Tibial nerve (tissue), 4 donors: ENCODE measurements at places on chromosomes 4 and X.

- no peak for DNase-seq
Measured at GRCh38 chrX:70087857-70088630, 25.8 kb downstream of the OTUD6A start.

DNA sequence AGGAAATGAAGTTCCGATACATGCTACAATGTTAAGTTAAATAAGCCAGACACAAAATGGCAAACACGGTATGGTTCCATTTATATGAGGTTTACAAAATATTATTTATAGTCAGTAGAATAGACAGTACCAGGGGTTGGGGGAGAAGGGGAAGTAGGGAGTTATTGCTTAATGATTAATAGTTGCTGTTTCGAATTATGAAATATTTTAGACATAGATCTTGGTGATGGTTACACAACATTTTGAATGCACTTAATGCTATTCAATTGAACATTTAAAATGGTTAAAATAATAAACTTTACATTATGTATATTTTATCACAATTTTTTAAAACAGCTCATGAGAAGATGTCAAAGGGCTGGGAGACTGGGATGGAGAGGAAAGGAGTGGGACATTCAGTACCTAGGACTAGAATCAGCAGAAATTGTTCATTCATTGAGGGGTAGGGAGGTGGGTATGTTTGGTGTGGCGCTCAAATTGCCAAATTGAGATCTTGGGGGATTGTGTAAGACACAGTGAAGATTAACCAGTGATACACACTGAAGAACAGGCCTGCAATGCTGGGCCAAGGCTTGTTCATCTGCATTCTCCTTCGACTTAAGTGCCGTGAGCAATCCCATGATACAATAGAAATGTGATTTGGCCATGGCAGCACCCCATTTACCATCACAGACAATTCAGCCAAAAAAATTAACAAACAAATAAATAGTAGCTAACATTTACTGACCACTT, 165.6 kb upstream of the GALNT7 start:
- no peak for DNase-seq

- DNase-seq: no peak
Measured at GRCh38 chr4:8528713-8529112, 51.5 kb upstream of the GPR78 start.

DNA sequence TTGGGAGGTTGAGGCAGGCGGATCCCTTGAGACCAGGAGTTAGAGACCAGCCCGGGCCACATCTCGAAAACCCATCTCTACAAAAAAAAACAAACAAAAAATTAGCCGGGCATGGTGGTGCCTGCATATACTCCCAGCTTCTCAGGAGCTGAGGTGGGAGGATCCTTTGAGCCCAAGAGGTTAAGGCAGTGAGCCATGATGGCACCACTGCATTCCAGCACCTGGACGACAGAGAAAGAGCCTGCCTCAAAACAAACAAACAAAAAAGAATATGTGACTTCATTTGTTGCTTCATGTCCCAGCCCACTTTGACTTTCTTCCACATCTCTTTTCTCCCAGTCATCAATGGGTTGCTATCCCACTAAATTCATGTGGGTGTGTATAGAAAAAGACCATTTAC, 79.7 kb downstream of the BCOR start:
- DNase-seq: no peak

DNA sequence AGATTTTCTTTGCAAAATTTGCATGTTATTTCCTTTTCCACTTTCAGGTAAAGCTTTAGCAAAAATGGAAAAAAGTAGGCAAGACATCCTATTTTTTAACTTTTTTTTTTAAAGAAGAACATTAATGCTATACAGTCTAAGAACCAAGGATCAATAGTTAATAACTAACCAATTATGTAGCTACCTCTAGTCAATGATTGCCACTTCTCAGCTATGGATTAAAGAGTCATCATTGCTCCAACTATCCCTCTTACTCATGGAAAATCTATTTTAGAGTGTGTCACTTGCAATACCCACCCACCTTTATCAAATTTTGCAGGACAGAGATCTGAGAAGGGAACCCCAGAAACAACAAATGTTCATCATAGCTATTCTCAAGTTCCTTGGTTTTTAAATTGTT, 223.1 kb downstream of the ANK2 start:
- no peak for DNase-seq
